ENCODE measurements at places on chromosomes 5 and 9. TPM values are rescaled to one million over a fixed set of nuclear protein-coding genes. Genes with fewer than 3 reads are reported as not detected.

The OSMR gene
- total RNA-seq, result 11.3 TPM

DNA sequence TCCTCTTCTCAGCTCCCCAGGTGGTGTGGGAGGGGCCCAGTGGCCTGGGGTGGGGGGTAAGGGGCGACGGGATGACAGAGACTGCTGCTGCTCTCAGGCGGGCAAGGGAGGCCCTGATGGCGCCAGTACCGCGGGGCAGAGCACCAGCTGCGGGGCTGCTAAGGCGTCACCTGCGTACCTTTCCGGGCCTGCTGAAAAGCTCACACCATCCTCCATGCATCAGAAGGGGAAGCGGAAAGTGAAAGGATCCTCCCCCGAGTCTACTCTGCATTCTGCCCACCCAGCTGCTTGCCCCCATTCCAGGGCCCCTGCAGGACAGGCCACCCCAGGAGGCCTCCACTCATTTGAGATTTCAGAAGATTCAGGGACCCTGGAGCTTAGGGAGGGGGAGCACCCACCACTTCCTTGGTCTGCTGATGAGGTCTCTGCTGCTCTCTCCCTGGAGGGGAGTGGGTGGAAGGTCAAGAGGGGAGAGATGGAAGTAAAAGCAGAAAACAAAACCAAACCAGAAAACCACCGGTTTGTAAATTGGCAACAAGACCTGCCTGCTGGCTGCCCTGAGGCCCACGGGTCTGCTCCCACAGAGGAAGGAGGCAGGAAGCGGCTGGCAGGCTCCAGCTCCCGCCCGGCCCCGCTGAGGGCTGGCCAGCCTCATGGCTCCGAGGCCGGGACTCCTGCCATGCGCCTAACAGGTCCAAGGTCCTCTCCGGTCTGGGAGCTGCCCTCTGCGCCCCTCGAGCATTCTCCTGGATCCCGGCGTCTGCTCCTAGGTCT, 33.6 kb downstream of the PRRT1B start:
- DNase-seq, result peak; percentile 50

GRCh38 chr9:77028478-77028877, 9.0 kb downstream of the FOXB2 start:
- DNase-seq, result no peak

The ECM2 gene
- total RNA-seq, result not detected

GRCh38 chr9:70465904-70466303, 51.4 kb upstream of the KLF9 start:
- DNase-seq, result no peak

DNA sequence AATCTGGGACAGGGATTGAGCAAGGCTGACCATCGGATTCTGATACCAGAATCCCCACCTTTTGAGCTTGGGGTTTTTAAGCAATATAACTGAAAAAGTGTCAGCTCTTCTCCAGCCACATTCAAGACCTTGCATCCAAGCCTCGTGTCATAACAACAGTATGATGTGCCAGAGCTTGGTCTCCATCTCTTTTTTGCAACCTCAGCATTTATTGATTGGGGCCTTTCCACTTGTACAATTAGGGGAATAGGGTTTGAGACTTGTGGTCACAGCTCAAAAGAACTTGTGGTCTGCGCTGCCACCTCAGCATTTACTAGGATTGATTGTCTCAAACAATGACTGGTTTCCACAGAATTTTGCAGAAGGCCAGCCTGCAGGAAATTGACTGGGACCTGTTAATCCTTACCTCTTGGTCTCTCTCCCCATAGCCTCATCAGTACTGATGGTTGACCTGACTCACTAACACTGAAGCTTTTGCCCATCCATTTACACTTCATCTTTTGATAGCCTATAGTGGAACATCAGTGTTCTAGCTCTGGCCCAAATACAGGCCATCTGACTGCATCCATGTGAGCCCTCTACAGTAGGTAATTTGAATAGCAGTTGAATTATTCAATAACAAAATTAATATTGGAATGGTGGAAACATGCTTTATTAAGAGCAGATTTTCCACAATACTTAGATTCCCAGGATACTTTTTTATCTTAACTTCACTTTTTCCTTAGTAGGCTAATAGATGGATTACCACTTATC, 381.6 kb upstream of the PRR16 start:
- no peak for DNase-seq

DNA sequence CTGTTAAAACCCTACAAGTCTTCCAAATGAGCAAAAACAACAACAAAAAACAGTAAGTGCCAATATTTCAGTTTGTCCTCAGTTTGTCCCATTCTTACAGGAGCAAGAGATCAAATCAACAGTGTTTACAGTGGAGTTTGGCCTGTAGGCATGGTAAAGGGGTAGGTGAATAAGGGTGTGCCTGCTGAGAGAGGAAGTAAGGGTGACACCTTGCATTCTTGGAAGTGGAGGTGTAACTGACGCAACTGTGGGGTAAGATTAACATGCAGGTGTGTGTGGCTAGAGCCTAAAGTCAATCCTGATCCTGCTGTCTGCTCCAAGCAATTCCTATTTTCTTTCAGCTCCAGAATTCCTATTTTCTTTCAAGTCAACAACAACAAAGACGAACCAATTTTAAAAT, 43.4 kb downstream of the PFDN1 start:
- DNase-seq, result no peak

The SETX gene
- 76.0 TPM for total RNA-seq

DNA sequence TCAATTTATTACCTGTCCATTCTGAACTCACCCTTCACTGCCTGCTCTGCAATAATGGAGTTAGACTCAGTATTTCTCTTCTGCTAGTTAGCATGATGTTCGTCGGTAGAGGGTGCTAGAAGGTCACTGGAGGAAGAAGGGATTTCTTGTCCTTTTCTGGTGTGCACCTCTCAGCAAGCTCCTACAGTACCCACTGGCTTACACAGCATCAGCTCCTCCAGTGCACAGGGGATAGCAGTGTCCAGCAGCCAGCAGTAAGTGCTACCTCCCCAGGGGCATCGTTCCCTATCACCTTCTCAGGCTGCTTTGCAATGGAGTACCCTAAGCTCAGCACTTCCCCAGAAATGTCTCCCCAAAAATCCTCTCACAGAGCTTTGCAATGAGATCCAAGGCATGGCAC, 45.9 kb upstream of the APC start:
- peak; percentile 54 for DNase-seq

The IL9 gene
- total RNA-seq, result not detected

DNA sequence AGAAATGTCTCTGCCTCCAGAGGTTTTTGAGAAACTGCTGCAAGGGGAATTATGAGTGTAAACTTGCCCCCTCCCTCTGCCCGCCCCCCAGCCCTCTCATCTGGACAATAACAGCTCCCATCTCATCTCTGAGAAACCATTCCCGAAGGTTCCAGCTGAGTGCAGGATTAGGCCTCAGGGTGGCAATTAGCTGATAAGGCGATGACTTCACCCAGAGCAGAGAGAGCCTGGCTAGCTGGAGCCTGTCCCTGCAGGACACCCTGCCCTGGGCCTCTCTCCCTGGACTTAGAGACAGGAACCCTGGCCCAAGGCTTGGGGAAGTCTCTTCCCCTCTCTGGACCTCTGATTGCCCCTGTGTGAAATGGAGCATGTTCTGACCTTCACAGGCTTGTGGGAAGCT, 45.7 kb upstream of the HAND1 start:
- no peak for DNase-seq

- DNase-seq, result no peak
These were observed 23.5 kb upstream of the TENT2 start for GRCh38 chr5:79588696-79589095.

GRCh38 chr5:42721484-42721883, 35.1 kb upstream of the CCDC152 start:
- no peak for DNase-seq

GRCh38 chr9:73597039-73597438, 445.4 kb downstream of the ANXA1 start:
- DNase-seq, result no peak

The INSL6 gene
- total RNA-seq, result not detected

GRCh38 chr9:6757132-6757455, 679 bp upstream of the KDM4C start:
- DNase-seq, result no peak

GRCh38 chr5:96321345-96321744, 111.7 kb downstream of the PCSK1 start:
- no peak for DNase-seq

- DNase-seq, result no peak
These were observed 81.6 kb downstream of the NDUFS4 start for GRCh38 chr5:53642061-53642460.

- no peak for DNase-seq
These were observed 34.4 kb upstream of the NSMF start for GRCh38 chr9:137493364-137494103.

The GAPT gene
- total RNA-seq, result not detected

DNA sequence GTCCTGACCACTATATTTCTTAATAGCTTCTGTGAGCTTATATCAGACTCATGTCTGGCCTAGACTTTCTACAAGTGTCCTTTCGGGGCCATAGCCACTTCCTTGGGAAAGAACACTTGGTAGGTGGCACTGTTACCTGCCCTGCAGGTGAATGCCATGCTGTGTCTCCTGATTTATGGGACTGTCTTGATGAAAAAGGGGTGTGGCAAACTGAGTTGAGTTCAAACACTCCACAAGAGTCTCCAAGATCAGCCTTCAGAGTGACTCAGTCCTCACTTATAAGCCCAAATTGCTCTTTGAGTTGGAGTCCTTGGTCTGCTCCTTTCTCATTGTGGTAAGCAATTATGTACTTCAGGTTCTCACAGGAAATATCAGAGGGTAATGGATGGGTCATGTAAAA, 9.9 kb upstream of the ANKHD1 start:
- no peak for DNase-seq
